SK-MEL-5 (cell line): ENCODE measurements at places on chromosomes 6 and 20. TPM values are rescaled to one million over a fixed set of nuclear protein-coding genes. Genes with fewer than 3 reads are reported as not detected.

DNA sequence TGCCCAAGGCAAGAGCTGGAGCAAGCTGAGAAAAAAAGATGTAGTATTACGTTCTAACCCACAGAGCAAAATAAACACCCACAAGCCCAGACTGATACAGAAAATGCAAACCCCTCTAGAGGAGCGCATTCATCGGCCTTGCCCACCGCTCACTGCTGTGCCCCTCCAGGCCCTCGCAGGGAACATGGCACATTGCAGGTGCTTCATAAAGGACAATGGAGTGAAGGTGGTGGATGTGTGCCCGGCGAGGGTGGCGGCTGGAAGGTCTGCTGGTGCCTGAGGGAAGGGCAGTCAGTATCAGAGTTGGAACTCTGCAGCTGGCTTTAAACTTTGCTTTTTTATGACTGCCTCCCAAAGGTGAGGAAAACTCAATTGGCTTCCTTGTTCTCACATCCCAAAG is 18.5 kb upstream of the IRF4 start:
- no peak for DNase-seq

The EYA2 gene
- total RNA-seq, result not detected in 2 replicates

DNA sequence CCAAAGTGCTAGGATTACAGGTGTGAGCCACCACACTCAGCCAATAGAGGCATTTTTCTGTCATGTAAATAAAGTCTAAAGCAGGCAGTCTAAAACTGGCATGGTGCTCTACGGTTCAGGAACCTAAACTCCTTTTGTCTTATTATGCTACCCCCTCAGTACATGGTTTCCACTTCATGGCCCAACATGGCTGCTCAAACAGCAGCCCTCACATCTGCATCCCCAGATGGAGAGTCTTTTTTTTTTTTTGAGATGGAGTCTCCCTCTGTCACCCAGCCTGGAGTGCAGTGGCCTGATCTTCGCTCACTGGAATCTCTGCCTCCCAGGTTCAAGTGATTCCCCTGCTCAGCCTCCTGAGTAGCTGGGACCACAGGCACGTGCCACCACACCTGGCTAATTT is 38.3 kb downstream of the SLC52A3 start:
- no peak for DNase-seq

DNA sequence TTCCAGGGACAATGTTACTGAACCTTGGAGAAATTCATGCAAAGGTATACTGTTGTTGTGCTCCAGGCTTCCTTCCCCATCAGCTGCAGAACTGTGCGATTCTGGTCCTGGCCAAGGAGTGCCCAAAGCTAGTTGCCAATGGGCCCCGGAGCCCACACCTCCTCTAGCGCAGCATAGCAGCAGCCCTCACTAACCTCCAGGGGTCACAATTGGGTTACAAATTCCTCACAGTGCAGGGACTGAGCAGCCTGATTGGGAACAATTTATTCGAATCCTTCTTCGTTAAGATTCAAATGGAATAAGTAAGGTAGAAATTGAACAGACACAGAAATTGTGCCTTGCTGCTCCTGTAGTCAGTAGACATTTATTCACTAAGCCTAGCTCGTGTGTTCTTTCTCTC is 284.9 kb downstream of the PRKN start:
- peak; percentile 56 for DNase-seq

GRCh38 chr6:54813892-54814291 is 32.7 kb upstream of the FAM83B start:
- DNase-seq, result no peak

DNA sequence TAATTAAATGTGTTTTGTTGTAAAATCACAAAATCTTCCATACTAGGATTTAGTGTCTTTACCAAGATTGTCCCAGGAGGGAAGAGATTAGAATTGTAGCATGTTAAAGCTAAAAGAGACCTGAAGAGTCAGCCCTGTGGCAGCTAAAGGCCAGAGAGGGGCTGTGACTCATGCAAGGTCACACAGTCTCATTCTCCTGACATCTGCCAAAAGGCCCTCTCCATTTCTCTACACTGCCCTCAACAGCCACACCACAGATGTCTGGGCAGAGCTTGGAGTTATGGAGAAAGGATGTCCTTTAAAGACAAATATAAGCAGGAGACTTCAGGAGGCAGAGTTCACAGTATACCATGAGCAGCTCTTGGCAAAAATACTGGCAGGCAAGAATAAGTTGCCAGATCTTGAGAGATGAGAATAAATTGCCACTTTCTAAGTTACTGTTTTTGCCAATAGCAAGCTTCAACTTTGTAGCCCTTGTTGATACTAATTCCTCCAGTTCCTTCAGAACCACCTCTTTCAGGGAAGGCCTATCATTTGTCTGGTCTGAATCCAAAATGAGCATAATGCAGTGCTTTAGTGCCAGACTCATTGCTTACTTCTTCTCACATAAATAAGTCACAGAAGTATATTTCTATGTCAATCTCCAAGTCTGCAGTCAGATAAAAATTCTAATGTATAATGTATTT is 41.7 kb downstream of the AKIRIN2 start:
- no peak for DNase-seq

- peak; percentile 73 for DNase-seq
Measured at GRCh38 chr6:20038410-20039204, 173.7 kb downstream of the MBOAT1 start.

DNA sequence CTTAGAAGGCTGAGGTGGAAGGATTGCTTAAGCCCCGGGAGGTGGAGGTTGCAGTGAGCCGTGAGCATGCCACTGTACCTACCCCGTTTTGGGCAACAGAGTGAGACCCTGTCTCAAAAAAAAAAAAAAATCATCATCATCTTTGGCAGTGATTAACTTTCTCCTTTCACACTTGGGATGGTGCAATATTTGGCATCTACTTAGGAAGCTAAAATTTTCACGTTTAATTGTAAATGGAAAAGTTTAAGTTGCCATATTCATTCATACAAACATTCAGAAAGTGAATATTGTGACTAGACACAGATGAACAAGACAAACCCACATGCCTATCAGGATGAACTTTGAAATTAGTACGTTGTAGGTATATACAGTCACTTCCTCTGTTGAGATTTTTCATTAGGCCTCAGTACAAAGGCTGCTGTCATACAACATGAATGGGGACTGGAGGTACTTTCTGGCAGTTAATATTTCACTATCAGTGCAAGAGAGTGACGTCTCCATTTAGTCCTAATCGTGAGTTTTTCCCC is 10.3 kb downstream of the TOP1 start:
- peak; percentile 30 for DNase-seq

The OLIG3 gene
- total RNA-seq, result not detected in 2 replicates

GRCh38 chr20:17849901-17850683 is 118.5 kb downstream of the SNX5 start:
- no peak for DNase-seq

The CCND3 gene
- 26.9 and 31.8 TPM in 2 replicates for total RNA-seq

- peak; percentile 21 for DNase-seq
Measured at GRCh38 chr20:59105581-59105980, 58.0 kb upstream of the ZNF831 start.

DNA sequence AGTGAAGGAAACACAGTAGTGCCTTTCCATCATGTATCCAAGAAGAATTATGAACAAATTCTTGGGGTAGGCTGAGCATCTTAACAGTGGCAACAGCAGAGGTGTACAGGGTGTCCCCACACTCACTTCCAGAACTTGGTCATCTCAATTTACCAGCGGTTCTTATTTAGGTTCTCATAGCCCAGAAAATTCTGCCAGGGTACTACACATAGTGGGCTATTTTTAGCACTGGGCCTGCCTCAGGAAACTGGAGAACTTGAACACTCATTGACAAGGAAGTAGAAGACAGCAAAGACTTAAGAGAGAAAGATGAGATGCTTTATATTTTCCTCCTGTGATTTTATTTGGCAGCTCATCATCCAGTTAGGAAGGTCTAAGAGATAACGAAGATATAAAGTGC is 71.8 kb upstream of the PHIP start:
- no peak for DNase-seq

- no peak for DNase-seq
Measured at GRCh38 chr6:7417684-7418083, 28.1 kb downstream of the RIOK1 start.

DNA sequence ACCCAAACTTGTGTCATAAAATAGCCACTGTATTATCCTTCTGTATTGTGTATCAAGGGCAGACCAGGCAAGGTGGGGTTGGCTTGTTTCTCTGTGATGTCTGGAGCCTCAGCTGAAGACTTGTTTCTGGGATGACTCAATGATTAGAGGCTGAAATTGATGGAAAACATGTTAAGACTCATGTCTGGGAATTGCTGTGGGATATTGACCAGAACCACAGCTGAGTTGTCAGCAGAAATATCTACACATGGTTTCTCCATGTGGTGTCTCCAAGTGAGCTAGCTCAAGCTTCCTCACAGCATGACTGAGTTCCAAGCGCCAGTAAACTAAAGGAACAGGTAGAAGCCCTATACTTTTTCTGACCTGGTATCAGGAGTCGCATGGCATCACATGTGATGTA is 128.5 kb upstream of the SYNDIG1 start:
- no peak for DNase-seq

- DNase-seq, result no peak
Measured at GRCh38 chr6:52403086-52403485, 17.1 kb upstream of the EFHC1 start.

The CST7 gene
- 0.29 and 0.45 TPM in 2 replicates for total RNA-seq

GRCh38 chr6:7819431-7820015 is 91.1 kb downstream of the TXNDC5 start:
- DNase-seq, result no peak

- no peak for DNase-seq
Measured at GRCh38 chr20:45179166-45179565, 4.5 kb downstream of the PI3 start.

DNA sequence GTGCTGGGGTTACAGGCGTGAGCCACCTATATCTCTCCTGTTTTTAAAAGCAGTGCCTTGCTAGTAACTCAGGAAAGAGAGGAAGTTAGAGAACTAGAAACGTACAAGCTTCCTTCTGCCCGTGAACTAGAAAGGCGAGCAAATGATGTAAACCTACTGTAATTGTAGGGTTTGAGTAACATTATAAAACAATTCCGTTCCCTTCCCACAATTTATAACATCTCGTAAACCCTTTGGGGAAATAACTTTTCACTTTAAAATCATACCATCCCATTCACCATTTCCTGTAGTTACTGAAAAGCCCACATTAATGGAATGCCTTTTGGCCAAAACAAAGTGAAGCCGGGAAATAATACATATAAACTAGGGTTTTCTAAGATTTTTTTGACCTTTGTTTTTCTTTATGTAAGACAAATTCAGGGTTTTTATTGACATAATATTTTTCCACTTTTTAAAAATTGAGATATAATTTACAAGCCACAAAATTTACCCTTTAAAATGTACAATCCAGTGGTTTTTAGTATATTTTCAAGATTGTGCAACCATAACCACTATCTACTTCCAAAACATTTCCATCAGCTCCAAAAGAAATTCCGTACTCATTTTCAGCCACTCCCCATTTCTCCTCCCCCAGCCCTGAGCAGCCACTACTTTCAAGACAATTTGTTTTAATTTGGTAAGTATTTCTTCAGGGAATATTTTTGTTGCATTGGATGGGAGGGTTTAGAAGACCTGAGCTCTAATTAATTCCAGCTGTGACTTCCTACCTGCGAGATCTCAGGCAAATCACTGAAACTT is 175.1 kb upstream of the PDE10A start:
- DNase-seq, result no peak

DNA sequence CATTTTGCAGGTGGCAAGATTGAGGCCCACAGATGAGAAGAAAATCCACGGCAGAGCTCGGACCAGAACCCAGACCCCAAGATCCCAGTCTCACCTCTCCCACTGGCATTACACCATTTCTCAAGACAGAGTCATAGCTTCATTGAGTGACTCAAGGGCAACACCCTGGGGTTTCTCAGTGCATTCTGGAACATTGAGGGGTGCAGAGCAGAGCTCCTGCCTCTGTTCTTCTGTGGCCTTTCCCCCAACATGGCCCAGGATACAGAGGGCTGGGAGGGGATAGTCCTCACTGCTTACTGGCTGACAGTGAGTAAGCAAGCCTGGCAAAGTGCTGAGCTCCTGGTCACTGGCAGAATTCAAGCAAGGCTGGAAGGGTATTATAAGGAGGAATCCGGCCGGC is 74.0 kb downstream of the MDGA1 start:
- no peak for DNase-seq

The EDN1 gene
- total RNA-seq, result not detected in 2 replicates

- DNase-seq, result no peak
Measured at GRCh38 chr6:75351570-75351969, 67.0 kb upstream of the TMEM30A start.

The MAN1A1 gene
- 0.96 and 1.3 TPM in 2 replicates for total RNA-seq

DNA sequence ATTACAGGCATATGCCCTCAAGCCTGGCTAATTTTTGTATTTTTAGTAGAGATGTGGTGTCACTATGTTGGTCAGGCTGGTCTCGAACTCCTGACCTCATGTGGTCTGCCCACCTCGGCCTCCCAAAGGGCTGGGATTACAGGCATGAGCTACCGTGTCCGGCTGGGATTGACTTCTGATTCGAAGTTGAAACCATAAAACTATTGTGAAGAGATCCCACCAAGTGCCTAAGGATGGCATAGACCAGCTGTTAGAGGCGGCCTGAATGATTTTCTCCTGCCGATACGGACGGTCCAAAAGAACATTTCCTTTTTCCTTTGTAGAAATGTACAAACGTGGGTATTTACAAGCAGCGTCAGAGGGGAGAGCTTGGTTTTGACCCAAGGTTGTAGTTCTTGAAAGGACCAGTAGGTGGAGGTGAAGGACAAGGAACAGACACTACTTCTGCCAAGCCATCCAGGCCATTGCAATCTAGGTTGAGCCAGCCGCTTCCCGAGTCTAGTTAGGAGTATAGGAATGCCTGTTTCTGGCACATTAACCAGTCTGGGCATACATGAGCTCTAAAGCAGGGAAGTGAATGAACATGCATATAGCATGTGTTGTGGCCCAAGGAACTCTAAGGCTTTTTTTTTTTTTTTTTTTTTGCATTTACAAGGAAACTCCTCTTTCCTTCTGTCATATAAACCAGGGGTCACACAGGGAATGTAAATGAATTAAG is 29.0 kb downstream of the MOCS3 start:
- DNase-seq, result peak; percentile 94

The EFCAB8 gene
- not detected in 2 replicates for total RNA-seq

- DNase-seq, result no peak
Measured at GRCh38 chr6:81572020-81572419, 180.5 kb downstream of the TENT5A start.

DNA sequence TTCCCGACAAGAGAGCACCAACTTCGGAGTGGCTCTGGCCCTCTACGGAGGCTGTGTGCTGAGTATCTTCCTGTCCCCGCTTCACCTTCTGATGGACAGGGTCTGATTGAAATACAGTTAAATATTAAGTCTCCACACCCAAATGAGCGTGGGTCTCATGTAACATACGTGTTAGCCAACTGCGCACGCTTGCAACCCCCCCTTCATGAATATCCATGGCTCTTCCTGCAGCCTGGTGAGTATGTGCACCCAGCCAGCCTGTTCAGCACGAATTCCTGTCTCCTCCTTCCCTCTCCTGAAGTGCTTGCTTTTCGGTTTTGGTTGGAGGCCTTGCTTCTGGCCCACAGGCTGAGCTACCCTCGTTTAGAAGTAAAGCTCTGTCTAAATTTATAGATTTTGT is 102.9 kb upstream of the FRMD1 start:
- DNase-seq, result no peak

The CTCFL gene
- total RNA-seq, result 0.42 and 0.51 TPM in 2 replicates
